Stimulated activated CD8-positive, alpha-beta memory T cell treated with anti-CD3 and anti-CD28 coated beads, Interleukin-4, amount 100 ng/mL, for 48 hours (primary cell): ENCODE measurements at places on chromosomes 5 and 9.

DNA sequence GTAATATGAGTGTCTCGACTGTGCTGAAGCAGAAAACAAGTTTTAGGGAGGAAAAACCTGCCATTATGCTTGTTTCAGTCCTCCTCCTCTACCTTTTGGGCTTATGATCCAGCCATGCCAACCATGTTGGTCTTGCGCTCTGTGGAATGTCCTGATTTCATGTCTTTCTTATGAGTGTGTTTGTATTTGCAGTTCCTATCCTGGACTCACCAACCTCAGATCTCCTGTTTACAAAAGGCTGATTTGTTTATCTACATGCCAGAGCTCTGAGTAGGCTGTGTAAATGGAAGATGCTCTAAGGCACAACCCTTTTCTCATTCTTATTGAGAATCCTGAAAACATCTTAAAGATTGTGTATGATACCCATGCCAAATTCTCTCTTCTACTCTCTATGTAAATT is 138.6 kb downstream of the ARHGEF28 start:
- DNase-seq = no peak

GRCh38 chr5:143219696-143220095 is 183.8 kb downstream of the NR3C1 start:
- DNase-seq = no peak

DNA sequence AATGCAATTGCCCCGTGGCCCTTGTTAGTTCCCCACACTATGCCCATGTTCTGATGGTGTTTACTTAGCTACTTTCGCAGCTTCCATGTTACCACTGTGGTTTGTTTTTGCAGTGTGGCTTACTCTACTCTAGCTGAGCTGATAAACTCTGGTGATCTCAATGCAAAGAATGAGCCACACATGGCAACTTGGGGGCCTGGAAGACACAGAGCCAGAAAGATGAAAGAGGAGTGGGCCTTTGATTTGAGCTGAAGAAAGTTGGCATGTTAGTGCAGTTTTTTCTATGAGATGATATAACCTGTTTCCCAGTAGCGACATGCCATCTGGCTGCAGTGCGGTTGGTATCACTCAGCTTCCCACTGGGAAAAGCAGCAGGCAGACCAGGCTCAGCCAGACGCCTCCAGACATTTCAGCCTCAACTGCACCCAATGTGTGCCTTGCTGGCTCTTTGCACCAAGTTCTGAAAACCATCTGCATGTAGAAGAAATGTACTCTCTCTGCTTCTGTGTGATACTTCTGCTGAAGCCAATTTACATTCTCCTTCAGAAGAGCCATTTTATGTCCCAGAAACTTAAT is 329.4 kb downstream of the ARHGEF28 start:
- DNase-seq = no peak

- DNase-seq = no peak
These were observed 88.4 kb upstream of the ADRA1B start for GRCh38 chr5:159827861-159828260.

DNA sequence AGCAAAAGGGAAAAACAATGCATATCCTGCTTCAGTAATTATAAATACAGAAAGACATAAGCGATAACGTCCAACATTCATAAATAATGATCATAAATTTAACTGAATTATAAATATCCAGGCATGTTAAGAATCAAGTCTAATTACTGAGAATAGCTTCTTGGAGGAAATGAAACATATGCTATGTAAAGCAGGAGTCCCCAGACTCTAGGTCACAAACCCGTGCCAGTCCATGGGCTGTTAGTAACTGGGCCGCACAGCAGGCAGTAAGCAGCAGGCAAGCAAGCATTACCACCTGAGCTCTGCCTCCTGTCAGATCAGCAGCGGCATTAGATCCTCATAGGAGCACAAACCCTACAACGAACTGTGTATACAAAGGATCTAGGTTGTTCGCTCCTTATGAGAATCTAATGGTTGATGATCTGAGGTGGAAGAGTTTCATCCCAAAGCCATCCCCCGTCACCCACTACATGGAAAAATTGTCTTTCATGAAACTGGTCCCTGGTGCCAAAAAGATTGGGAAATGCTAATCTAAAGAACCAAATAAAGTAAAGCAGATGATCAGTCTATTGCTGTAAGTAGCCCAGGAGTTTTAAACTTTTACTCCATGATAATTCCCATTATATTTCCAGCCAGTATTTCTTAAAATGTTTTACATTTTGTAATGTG is 50.4 kb downstream of the CERT1 start:
- no peak for DNase-seq

- DNase-seq = no peak
These were observed 49.7 kb downstream of the POC5 start for GRCh38 chr5:75667586-75667985.

DNA sequence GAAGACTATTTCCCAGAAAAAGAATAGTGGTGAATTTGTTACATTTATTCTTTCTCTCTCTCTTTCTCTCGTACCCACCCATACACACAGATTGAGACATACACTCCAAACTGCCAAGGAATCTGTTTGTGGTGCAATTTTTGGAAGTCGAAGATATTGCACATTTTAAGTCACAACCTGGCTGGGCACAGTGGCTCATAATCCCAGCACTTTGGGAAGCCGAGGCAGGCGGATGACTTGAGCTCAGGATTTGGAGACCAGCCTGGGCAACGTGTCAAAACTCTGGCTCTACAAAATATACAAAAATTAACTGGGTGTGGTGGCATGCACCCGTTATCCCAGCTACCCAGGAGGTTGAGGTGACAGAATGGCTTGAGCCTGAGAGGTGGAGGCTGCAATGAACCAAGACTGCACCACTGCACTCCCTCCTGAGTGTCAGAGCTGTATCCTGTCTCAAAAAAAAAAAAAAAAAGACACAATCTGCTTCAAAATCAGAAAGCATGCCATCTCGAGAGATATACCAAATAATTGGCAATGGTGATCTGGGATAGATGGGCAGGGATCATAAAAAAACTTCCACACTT is 19.2 kb upstream of the PLIN2 start:
- no peak for DNase-seq

DNA sequence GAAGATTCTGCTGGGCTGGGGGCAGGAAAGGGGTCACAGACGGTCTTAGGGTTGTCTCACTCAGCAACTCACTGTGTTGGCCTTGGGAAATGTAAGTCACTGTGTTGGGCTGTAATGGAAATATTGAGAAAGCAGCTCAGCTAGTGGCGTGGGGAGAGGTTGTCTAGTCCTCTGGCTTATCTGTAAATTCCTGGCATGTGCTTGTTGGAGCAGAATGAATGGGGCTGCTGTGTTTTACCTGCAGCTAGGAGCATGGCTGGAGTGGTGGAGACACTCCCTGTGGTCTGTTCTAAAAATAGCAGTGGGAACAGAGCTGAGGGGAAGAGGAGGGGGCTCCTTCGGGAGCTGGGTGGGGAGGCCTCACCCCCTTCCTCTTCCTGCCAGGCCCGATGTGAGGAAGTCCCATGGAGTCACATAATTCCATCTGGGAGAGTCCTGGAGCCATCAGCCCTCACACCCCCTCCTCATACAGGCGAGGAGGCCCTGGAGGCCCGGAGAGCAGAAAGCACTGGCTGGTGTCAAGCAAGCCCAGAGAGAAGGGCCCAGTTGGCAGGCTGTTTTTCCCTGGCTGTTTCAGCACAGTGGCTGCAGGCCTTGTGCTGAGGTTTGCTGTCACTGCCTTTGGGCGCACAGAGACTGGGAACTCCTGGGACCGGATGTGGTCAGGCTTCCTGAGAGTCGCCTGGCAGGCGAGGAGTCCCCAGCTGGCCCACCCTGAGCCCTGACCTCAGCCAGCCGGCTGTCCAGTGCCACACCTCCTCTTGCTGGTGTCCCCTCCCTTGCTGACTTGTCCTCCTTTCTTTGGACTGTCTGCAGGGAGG is 84.9 kb downstream of the RGS3 start:
- peak; percentile 37 for DNase-seq

GRCh38 chr5:128358826-128359225 is 179.2 kb downstream of the FBN2 start:
- no peak for DNase-seq

DNA sequence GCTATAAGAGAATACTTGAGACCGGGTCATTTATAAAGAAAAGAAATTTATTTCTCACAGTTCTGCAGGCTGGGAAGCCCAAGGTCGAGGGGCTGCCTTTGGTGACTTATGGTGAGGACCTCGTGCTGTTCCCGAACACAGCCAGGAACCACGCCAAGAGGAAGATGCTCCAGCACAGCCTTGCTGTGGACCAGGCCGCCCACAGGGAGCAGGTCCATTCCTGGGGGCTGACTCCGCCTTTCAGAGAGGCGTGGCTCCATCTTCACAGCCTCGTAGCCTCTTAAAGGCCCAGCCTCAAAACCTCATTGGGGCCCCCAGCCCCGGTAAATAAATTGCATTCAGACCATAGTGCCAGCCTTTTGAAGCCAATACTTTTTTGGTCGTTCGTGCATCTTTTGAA is 93.5 kb upstream of the CACNA1B start:
- no peak for DNase-seq

GRCh38 chr9:23586906-23587305 is 239.1 kb downstream of the ELAVL2 start:
- no peak for DNase-seq

GRCh38 chr9:131485728-131486422 is 16.8 kb upstream of the POMT1 start:
- DNase-seq = no peak

GRCh38 chr5:160744268-160745101 is 107.5 kb downstream of the ATP10B start:
- DNase-seq = no peak

DNA sequence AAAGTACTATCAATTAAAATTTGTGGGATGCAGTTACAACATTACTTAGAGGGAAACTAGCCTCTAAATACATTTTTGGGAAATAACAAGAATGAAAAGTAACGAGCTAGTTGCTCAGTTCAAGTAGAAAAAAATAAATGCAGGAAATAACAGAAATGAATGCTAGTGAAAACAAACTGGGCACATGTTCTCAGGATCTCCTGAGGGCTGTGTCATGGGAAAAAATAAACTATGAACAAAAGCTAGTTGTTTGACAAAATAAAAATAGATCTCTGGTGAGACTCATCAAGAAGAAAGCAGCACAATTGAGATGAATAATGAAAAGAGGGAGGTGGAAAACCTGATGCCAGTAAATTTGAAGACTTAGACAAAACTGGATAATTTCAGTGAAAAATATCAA is 16.3 kb downstream of the IDNK start:
- DNase-seq = no peak

DNA sequence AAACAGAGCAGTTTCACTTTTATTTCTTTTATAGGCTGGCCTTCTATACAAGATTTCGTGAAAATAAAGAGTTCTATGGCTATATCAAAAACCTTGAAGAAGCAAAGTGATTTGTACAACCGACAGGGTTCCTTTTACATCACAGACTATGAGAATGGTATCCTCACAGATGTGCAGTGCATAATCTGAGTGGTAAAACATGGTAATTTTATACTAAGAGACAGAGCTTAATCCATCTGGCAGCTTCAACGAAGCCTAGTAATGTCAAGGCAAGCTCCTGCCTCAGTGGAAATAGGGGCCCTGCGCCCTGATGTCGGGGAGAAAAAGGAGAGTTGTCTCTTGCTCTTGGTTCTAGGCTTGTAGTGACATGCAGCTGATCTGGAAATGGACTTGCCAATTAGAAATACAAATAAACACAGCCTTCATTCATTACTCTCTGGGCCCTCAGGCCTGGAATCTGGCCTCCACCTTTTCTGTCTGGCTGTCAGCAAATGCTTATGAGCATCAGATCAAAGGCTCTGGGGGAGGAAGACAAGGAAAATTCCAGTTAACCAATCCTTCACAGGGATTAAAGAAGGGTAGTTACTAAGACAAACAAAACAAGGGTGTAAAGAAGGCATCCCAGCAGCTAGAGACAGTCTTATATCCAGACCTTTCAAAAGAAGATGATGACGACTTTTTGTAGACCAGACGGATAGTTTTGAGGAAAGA is 33.6 kb upstream of the TRIM32 start:
- DNase-seq = no peak
